ENCODE measurements at places on chromosomes 16 and 17.

GRCh38 chr17:39841134-39841683 lies 22.9 kb downstream of the IKZF3 start:
- DNase-seq: no peak

DNA sequence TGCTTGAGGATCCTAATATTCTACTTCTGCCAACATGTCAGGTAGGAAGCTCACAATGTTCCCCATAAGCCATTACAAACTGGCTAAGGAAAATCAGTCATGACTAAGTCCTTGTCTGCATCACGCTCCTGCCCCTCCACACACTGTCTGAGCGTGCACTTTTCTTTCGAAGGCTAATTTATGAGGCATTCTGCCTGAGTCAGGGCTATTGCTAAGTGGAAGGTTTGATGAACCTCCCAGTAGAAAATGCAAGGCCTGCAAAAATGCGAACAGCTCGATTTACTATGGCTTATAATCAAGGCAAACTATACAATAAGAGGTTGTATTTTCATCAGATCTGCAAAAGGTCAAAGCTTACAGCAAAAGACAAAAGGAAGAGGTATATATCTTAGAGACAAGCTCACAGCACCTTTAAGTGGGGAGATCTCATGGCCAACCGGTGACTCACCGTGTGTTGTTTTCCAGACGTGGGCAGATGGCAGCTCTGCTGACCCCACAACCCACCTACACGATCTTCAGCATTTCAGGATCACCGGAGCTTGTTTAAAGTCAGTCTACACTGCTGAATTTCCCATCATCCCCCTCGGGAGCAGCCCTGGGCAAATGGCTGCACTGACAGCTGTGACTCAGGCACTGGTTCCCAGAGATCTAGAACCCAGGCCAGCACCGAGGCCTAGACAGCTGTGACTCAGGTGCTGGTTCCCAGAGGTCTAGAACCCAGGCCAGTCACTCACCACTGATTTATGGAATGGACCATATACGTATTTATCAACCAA lies 26.1 kb downstream of the MEAK7 start:
- peak; percentile 40 for DNase-seq

DNA sequence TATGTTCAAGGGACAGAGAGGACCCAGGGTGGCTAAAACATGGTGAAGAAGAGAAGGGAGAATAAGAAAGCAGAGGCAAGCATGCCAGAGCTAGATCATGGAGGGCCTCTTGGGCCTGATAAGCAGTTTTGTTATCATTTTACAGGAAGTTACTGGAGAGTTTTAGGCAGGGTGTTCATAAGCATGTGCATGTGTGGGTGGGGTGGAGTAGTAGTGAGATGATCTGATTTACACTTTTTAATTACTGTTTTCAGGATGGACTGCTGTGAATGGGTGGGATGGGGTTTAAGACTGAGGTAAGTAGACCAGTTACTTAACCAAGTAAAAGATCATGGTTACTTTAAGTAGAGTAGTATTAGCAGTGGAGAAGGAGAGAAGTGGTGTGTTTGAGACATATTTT lies 173.6 kb downstream of the PHKB start:
- DNase-seq: no peak

DNA sequence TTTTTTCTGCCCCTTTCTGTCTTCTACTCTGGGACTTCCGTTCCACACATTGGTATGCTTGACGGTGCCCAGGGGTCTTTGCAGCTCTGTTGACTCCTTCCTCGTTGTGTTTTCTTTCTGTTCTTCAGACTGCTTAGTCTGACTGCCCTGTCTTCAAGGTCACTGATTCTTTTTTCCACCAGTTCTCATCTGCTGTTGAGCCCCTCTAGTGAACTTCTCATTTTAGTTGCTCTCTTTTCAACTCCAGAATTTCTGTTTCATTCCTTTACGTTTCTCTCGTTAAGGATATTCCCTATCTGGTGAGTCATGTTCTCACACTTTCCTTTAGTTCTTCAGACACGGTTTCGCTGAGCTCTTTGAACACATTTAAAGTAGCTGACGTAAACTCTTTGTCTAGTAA lies 13.8 kb downstream of the GAA start:
- DNase-seq: no peak

GRCh38 chr16:83306961-83307593 lies 500.7 kb upstream of the HSBP1 start:
- no peak for DNase-seq

DNA sequence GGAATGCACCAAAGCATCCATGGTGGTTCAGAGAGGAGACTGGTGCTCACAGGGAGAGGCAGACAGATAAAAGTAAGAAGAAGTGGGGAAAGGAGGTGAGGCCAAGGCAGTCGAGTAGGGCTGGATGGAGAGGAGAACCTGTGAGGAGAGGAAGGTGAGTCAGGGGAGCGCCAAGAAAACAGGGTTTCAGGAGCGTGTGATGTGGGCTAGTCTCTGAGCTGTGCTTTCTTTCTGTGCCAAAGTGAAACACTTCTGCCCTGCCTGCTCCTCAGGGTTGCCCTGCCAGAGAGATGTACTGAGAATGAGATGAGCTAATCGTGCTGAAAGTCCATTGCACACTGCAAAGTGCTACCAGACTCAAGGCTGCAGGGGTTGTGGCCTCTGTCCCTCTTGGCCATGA lies 310.7 kb upstream of the CCL2 start:
- DNase-seq: no peak

DNA sequence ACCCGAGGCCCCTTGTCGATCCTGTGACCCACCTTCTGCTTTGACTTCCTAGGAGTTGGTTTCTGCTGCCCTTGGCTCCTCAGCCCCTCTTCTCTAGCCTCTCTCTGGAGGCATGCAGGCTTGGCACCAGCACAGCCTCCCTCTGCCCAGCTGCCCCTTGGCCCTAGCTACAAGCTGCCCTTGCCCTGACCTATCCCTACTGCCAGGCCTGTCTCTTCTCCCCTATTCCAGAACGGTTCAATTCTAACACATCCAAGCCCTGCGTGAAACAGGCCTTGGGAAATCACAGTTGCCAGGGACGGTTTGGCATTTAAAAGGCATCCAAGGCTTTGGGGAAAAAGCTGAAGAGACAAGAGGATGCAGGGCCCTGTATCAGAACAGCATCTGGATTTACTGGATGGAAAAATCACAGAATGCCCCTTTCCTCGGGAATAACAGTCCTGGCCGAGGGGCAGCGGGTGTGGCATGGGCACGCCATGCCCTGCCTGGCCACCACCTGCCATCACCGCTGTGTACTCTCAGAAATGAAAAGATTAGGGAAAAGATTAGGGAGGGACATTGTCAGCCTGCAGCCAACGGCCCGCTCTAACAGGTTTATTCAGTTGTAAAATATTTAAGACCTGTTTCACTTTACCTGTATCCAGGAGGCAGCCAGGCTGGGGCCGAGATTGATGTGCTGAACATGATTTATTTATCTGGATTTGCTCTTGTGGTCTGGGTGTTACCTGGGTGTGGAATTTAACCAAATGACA lies 15.8 kb downstream of the RAI1 start:
- DNase-seq: no peak

- DNase-seq: no peak
These were observed 42.8 kb downstream of the SRCIN1 start for GRCh38 chr17:38562903-38563302.

- no peak for DNase-seq
These were observed 206.9 kb upstream of the CACNG5 start for GRCh38 chr17:66627985-66628384.

DNA sequence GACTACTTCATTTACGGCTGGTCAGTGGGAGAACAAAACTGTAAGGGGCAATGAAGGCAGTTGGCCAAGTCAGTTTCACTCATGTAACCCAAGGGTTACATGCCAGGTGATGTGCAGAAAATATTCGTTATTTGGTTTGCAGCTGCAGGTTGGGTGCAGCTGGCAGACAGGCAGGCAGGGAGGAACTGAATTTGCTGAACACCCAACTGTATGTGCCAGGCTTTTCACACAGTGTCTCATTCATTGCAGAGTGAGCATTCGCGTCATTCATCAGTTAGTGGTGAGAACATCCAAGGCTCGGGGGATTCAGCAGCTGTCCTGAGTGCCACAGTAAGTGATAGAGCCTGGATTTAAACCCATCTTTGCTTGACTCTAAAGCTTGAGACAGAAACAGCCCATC lies 59.7 kb downstream of the ABCC6 start:
- DNase-seq: no peak

DNA sequence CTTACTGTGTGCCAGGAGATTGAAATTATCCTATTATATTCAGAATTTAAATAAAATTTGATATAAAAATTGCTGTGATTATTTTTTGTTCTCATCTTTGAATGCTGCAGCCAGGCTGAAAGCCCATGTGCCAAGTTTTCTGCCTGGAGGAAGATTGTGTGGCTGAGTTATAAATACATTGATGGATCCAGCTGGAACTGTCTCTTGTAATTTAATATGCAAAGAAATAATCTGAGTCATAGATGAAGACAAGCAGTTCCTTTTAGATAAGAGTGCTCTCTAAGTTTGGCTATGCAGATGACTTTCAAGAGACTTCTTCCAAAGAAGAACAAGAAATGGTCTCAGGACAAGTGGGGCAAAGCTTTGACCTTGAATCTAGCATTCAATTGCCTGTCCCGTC lies 871.0 kb downstream of the CDH11 start:
- no peak for DNase-seq

DNA sequence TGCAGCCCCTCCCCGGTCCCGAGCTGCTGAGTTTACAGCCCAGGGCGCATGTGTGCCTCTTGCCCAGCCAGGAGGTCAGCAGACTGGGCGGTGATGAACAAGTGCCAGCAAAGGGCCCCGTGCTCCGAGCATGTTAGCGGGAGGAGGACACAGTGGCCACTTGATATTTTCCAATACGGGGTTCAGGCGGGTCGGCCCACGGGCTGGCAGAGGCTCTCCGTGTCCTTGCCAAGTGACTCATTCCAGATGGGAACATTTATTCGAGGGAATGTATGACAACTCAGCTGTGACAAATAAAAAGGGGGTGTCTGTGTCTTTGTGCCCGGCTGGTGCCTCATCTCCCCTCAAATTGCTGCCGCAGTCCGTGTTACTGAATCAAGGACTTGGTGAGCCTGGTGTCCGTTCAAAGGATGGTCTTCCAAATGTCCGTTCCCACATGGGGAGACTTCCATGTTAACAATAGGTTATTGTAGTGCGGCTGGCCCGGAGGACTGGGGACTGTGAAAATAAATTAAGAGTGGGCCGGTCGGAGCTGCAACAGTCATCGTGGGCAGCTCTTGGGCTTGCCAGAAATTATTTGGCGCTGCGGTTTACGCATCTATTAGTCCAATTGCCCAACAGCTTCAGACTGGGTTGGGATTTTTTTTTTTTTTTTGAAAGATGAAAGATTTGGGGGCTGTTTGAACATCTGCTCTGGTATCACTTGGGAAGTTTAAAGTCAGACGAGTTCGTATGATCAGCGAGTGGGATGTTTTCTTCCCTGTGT lies 174.0 kb upstream of the CIBAR2 start:
- no peak for DNase-seq

DNA sequence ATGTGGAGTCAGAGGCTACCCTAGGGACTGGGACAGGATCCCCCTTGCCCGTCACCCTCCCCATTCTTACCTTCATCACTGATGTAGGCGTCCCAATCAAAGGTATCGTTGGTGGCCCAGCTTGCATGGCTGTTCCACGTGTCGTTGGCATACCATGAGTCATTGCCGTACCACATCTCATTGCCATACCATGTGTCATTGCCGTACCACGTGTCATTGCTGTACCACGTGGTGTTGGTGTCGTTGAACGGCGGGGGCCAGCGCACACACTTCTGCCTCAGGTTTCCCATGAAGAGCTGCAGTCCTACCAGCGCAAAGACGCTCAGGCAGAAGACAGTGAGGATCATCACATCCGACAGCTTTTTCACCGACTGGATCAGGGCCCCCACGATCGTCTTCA lies 4.8 kb downstream of the SCN4A start:
- no peak for DNase-seq

DNA sequence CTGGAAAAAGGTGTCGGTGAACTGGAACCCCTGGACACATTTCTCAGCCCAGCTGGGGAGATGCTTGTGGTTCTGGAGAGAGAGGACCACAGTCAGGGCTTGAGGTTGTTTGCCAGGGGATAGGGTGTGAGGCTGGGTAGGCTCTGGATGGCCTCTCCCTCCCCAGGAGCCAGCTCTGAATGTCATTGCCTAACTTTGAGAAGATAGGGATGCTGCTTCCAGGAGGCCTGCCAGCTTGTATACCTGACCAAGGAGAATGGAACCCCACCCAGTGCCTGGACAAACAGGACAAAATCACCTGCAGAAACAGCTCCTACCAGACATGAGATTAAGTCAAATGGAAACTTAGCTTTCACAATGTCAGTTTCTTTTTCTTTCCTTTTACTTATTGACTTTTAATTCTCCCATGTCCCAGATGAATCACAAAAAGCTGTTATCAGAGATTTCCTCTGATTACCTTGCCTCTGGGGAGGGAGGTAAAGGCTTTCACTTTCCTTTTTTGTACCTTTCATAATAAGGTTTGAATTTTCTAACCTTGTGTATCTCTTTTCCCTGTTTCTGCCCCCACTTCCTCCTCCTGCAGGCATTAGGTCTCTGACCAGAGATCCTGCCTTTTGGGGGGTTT lies 29.8 kb upstream of the PLLP start:
- DNase-seq: no peak

- DNase-seq: no peak
These were observed 132.2 kb downstream of the RAP1GAP2 start for GRCh38 chr17:2928294-2928890.

DNA sequence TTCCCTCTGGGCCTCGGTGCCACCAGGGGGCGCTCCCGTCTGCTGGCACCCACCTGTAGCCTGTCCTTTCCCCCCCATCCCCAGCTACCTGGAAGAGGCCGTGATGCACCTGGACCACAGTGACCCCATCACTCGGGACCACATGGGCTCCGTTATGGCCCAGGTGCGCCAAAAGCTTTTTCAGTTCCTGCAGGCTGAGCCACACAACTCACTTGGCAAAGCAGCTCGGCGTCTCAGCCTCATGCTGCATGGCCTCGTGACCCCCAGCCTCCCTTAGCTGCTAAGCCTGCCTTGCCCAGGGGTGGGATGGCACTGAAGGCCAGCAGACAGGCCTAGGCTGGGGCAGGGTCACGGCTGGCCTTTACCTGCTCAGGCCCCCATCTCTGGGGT lies 818 bp upstream of the NRN1L start:
- peak; percentile 83 for DNase-seq

- DNase-seq: no peak
These were observed 35.4 kb upstream of the PABPN1L start for GRCh38 chr16:88901718-88902337.

GRCh38 chr16:2036200-2036966 lies 9.7 kb downstream of the NHERF2 start:
- no peak for DNase-seq

GRCh38 chr17:48611681-48612455 lies 1.1 kb upstream of the HOXB7 start:
- DNase-seq: no peak

- DNase-seq: no peak
These were observed 1418.8 kb downstream of the CDH11 start for GRCh38 chr16:63702981-63703590.

DNA sequence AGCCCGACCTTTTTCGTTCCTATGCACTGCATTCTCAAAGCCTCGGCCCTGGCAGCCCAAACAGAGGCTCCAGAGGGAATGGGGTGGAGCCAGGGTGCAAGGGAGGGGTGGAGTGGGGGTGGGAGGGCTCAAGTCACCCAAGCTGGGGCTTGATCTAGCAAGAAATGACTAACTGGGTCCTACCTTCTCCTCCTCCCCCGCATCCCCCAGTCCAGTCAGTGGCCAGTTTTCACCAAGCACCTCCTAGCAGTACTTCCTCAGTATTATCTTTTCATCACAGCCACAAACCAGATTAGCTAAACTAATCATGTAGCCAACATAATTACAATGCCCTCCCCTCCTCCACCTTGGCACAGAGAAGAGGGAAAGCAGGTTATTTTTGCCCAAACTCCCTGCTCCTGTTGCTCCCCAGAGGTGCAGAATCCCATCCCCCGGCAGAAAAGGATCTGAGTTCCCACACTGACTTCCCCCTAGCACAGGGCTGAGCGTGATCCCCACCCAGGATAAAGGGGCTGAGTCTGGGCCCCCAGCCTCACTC lies 2.2 kb downstream of the JUP start:
- no peak for DNase-seq
